ENCODE measurements at places on chromosomes 3 and 15. TPM values are rescaled to one million over a fixed set of nuclear protein-coding genes. Genes with fewer than 3 reads are reported as not detected.

The ITPKA gene
- 3.0 TPM for polyA plus RNA-seq

- DNase-seq: peak; percentile 27
- H3K27me3 ChIP-seq: no peaks in the 10 kb centered on the region
- H3K4me1 ChIP-seq: peaks cover 13% of the 10 kb centered on the region
- peak within 1 kb of the TSS; percentile 66 for H3K27ac ChIP-seq
- no peaks in the 10 kb centered on the region for H3K36me3 ChIP-seq
- peak within 1 kb of the TSS; percentile 58 for H3K4me3 ChIP-seq
Observed at GRCh38 chr3:143847787-143848631, at the start of gene SLC9A9. SLC9A9 (minus strand) TSS chr3:143848468; CDS start chr3:143848322, 146 bp downstream.

The CSPG5 gene
- polyA plus RNA-seq: not detected

GRCh38 chr3:108486338-108486737 lies 24.1 kb downstream of the MYH15 start:
- no peak overlapping the region for H3K27ac ChIP-seq
- no peaks in the 10 kb centered on the region for H3K27me3 ChIP-seq
- peaks cover 3% of the 10 kb centered on the region for H3K4me1 ChIP-seq
- DNase-seq: no peak

The STRA6 gene
- not detected for polyA plus RNA-seq

The PAK2 gene
- 13.5 TPM for polyA plus RNA-seq

The TEX9 gene
- 3.8 TPM for polyA plus RNA-seq

DNA sequence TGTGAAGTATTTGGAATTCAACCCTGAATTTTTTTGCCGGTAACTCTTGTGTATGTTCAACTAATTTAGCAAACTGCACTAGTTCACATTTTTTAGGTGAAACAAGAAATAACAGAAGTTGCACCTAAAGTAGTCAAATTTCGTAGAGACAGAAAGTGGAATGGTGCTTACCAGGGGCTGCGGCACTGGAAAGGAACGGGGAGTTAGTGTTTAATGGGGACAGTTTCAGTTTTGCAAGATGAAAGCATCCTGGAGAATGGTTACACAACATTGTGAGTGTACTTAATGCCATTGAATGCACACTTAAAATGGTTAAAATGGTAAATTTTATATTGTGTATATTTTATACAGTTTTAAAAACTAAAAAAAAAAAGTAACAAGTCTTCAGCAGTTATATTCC lies 27.4 kb downstream of the PPARG start:
- no peak overlapping the region for H3K4me3 ChIP-seq
- no peak for DNase-seq
- no peaks in the 10 kb centered on the region for H3K27me3 ChIP-seq
- H3K27ac ChIP-seq: no peak overlapping the region
- H3K36me3 ChIP-seq: no peaks in the 10 kb centered on the region

The NLGN1 gene
- 0.37 TPM for polyA plus RNA-seq

- H3K36me3 ChIP-seq: peaks cover 15% of the 10 kb centered on the region
- no peak for DNase-seq
- peak overlapping the region; percentile 39 for H3K27ac ChIP-seq
Observed at GRCh38 chr15:57444877-57445513, 68.7 kb downstream of the CGNL1 start.

The GRK7 gene
- polyA plus RNA-seq: 0.05 TPM

The SSR3 gene
- 82.5 TPM for polyA plus RNA-seq

GRCh38 chr3:8982509-8982908 lies 19.2 kb upstream of the RAD18 start:
- no peak overlapping the region for H3K4me3 ChIP-seq
- H3K27ac ChIP-seq: no peak overlapping the region
- H3K36me3 ChIP-seq: no peaks in the 10 kb centered on the region

The CFAP92 gene
- polyA plus RNA-seq: 0.70 TPM

DNA sequence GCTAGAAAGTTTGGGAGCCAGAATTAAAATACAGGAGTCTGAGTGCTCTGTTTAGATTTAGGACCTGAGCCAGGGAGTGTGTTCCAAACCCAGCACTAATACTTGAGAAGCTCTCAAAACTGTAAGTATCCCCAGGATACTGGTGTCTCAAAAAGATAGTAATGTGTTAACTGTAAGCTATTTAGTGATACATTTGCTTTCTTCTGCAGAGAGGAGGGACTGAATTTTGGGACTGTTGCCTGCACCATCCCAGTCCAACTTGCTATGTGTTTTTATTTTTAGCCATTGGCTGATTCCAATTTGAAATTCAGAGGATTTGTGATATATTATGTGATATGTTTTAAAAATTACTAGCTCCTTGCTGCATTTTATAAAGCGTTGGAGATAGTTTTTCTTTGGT lies 31.5 kb downstream of the UBE2E1 start:
- H3K27me3 ChIP-seq: no peaks in the 10 kb centered on the region
- no peak for DNase-seq
- no peaks in the 10 kb centered on the region for H3K36me3 ChIP-seq
- no peak overlapping the region for H3K4me3 ChIP-seq

All from stomach (tissue), 19 donors.